Spleen (tissue), 13 donors: ENCODE measurements at places on chromosomes 16 and 17. TPM values are rescaled to one million over a fixed set of nuclear protein-coding genes. Genes with fewer than 3 reads are reported as not detected.

DNA sequence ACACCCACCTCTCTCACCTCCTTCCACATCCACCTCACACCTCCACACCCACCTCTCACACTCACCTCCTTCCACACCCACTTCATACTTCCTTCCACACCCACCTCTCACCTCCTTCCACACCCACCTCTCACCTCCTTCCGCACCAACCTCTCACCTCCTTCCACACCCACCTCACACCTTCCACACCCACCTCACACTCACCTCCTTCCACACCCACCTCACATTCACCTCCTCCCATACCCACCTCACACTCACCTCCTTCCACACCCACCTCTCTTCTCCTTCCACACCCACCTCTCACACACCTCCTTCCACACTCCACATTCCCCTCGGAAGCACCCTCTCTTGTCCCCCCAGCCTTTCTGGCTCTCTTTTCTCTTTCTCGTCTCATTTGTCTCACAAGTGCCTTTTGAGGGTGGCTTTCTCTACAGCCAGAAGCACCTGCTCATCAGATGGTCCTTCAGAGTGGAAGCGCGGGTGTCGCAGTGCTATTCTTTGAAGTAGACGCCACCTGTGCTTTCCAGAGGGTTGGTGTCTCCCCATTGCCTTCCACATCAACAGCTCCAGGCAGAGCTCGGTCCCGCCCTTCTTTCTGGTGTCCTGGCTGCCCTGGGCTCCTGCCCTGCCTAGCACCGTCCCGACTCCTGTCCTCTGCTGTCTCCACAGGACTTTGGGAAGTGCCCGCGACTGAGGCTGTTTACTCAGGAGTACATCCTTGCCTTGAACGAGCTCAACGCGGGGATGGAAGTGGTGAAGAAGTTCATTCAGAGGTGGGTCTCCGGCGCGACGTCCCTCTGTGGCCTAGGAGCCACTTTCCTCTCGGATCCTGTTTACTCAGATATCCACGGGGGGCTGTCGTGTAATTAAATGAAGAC is 109.4 kb upstream of the PLCG2 start:
- no peaks in the 10 kb centered on the region for H3K4me1 ChIP-seq
- peaks cover 48% of the 10 kb centered on the region for H3K36me3 ChIP-seq
- H3K4me3 ChIP-seq: no peak overlapping the region
- no peak for DNase-seq
- no peaks in the 10 kb centered on the region for H3K27me3 ChIP-seq

- H3K36me3 ChIP-seq: peaks cover 32% of the 10 kb centered on the region
- peaks cover 50% of the 10 kb centered on the region for H3K4me1 ChIP-seq
- no peaks in the 10 kb centered on the region for H3K27me3 ChIP-seq
Measured at GRCh38 chr17:1834380-1835149, 4.8 kb downstream of the RPA1 start.

GRCh38 chr17:79987187-79987934 is 48.3 kb downstream of the TBC1D16 start:
- DNase-seq: peak; percentile 36
- peak overlapping the region; percentile 69 for H3K27ac ChIP-seq
- H3K36me3 ChIP-seq: no peaks in the 10 kb centered on the region

DNA sequence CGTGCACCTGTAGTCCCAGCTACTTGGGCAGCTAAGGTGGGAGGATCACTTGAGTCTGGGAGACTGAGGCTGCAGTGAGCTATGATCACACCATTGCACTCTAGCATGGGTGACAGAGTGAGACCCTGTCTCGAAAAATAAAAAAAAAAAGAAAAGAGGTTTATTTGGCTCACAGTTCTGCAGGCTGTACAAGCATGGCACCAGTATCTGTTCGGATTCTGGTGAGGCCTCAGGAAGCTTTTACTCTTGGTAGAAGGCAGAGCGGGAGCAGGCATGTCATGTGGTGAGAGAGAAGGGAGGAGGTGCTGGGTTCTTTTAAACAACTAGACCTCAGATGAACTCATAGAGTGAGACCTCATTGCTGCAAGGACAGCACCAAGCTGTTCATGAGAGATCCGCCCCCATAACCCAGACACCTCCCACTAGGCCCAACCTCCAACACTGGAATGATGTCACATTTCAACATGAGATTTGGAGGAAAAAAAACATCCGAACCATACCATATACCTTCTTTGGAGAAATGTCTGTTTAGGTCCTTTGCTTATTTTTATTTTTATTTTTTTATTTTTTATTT is 10.3 kb upstream of the RMI2 start:
- H3K4me3 ChIP-seq: no peak overlapping the region
- no peaks in the 10 kb centered on the region for H3K36me3 ChIP-seq
- H3K27me3 ChIP-seq: no peaks in the 10 kb centered on the region

DNA sequence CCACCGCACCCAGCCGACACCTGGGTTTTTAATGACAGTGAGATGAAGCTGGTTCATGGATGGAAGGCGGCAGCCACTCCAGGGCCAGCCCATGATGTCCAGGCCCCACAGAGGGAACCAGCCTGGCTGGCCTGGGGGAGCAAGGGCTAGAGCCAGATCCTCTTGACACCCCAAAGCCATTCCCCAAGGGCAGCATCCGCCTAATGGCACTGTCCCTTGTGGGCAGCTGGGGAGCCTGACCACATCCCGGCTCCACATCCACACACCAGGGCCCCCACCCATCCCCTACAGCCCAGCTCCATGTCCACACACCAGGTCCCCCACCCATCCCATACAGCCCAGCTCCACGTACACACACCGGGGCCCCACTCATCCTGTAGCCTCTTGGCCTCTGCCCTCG is 53.3 kb upstream of the ACSF3 start:
- peaks cover 6% of the 10 kb centered on the region for H3K4me1 ChIP-seq
- DNase-seq: peak; percentile 50
- H3K4me3 ChIP-seq: no peak overlapping the region
- peaks cover 14% of the 10 kb centered on the region for H3K27me3 ChIP-seq

DNA sequence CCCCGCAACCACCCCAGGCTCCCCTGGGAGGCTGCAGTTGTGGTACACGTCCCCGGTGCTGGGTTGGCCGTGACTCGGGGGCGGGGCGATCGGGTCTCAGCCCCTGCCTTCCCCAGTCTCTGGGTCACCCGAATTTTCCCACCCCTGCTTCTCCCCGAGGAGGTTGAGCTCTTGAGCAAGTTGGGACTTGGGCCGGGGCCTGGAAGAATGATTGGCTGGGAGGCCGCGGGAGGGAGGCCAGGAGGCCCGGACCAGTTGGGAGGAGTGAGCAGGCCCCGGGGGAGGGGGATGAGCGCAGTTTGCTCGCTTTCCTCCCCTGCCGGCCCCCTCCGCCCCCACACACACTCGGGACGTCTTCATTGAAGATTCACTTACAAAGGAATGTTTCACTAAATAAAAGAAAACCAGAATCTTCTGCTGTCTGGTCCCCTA is 4.5 kb upstream of the HEXIM1 start:
- H3K27ac ChIP-seq: peak overlapping the region; percentile 90
- peak; percentile 91 for DNase-seq
- H3K36me3 ChIP-seq: peaks cover 11% of the 10 kb centered on the region
- H3K4me1 ChIP-seq: peaks cover 19% of the 10 kb centered on the region

DNA sequence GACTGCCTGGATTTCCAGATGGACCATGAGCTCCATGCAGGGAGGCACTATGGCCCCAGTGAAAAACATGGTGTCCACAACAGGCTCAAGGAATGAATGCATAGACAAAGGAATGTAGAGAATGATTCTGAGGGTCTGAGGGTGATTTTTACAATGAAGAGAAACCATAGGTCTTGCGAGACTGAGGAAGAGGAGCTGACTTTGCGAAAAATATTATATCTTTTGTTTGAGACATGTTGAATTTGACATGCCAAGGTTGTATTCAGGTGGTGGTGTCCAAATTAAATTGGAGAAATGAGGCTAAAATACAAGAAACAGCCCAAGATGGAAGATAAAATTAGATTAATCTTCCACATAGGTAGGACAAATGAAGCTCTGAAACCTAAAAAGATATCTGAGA is 12.7 kb downstream of the HSD17B2 start:
- no peak for DNase-seq
- H3K36me3 ChIP-seq: no peaks in the 10 kb centered on the region
- no peak overlapping the region for H3K27ac ChIP-seq
- H3K4me3 ChIP-seq: no peak overlapping the region

GRCh38 chr16:49651996-49652395 is 203.9 kb downstream of the ZNF423 start:
- no peaks in the 10 kb centered on the region for H3K27me3 ChIP-seq
- no peaks in the 10 kb centered on the region for H3K36me3 ChIP-seq
- no peak overlapping the region for H3K27ac ChIP-seq
- DNase-seq: peak; percentile 18
- no peak overlapping the region for H3K4me3 ChIP-seq

DNA sequence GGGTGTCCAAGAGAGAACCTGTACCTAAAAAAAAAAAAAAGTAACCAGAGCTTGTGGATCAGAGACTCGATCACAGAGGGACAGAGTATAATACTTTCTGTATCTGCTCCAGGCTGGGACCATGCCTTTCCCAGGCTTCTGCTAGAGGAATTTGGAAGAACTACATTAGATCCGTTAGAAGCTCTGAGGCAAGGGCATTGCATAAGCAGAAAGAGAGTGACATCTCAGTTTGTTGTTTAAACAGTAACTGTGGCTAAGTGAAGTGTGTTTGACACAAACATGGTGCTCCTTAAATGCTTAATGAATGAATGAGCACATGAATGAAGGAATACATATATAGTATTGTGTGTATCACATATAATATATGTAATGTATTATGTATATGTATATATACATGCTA is 131.2 kb downstream of the HS3ST3B1 start:
- H3K4me1 ChIP-seq: peaks cover 41% of the 10 kb centered on the region
- no peak overlapping the region for H3K4me3 ChIP-seq
- no peak for DNase-seq
- no peaks in the 10 kb centered on the region for H3K36me3 ChIP-seq
- no peak overlapping the region for H3K27ac ChIP-seq

GRCh38 chr16:81155769-81156168 is 59.6 kb upstream of the GCSH start:
- H3K4me3 ChIP-seq: no peak overlapping the region
- no peaks in the 10 kb centered on the region for H3K4me1 ChIP-seq
- no peaks in the 10 kb centered on the region for H3K36me3 ChIP-seq
- H3K27ac ChIP-seq: no peak overlapping the region
- no peak for DNase-seq
- no peaks in the 10 kb centered on the region for H3K27me3 ChIP-seq

DNA sequence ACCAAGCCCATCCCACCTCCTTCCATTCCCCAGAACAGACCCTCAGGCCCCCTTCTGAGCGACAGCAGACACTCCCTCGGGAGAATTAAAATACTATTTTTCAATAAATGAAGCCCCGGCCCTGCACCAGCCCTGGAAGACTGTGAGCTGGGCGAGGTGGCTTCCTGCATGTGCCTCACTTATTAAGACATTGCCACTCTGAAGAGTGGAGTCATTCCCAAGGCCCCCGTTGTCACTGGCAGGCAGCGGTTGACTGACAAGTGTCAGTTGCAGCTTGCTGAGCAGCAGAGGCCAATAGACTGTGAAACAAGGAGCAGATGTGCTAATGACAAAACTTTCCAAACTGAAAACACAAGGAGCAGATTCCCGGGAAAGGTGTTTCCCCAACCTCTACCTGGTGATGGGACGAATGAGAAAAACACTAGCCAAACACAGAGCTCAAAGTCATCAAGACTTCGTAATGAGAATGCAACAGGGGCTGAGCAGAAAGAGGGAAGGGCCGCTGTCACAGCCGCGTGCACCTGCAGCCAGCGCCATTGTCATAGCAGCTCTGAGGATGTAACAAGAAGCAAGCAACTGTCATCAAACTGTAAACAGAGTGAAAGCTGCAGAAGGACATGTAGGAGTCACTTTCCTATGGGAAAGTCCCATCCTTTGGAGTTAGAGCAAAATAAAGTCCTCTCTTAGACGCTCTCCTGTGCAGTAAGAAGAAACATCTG is 232.1 kb downstream of the C16orf78 start:
- no peaks in the 10 kb centered on the region for H3K36me3 ChIP-seq
- DNase-seq: peak; percentile 58
- no peaks in the 10 kb centered on the region for H3K27me3 ChIP-seq
- H3K4me3 ChIP-seq: no peak overlapping the region
- no peaks in the 10 kb centered on the region for H3K4me1 ChIP-seq

DNA sequence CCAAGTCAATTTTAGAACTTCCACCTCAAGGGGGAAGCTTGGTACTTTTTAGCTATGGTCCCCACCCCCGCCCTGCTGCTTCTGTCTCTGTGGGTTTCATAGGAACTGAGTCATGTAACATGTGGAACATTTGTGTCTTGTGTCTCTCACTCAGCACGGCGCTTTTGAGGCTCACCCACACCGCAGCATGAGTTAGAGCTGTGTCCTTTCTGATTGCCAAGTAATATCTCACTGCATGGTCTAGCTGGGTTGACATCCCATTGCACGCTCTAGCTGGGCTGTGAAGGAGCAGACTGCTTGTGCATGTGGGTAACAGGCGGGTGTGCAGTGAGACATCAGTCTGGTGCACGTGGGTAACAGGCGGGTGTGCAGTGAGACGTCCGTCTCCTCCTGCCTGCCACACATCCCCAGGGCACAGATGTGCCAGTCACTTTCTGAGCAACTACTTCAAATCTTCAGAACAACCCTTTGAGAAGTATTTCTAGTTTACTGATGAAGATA is 26.4 kb upstream of the SLC7A5 start:
- H3K27me3 ChIP-seq: peaks cover 30% of the 10 kb centered on the region
- no peak for DNase-seq
- H3K27ac ChIP-seq: peak overlapping the region; percentile 26
- peaks cover 4% of the 10 kb centered on the region for H3K4me1 ChIP-seq
- no peaks in the 10 kb centered on the region for H3K36me3 ChIP-seq

GRCh38 chr16:55698331-55698730 is 42.5 kb downstream of the SLC6A2 start:
- H3K27me3 ChIP-seq: no peaks in the 10 kb centered on the region
- no peaks in the 10 kb centered on the region for H3K36me3 ChIP-seq
- H3K27ac ChIP-seq: no peak overlapping the region
- no peaks in the 10 kb centered on the region for H3K4me1 ChIP-seq
- no peak overlapping the region for H3K4me3 ChIP-seq
- no peak for DNase-seq

- no peak for DNase-seq
- H3K4me3 ChIP-seq: no peak overlapping the region
- peaks cover 14% of the 10 kb centered on the region for H3K4me1 ChIP-seq
- H3K27ac ChIP-seq: no peak overlapping the region
Measured at GRCh38 chr16:4006397-4006999, 109.7 kb downstream of the ADCY9 start.

GRCh38 chr16:71927383-71927782 is 32.1 kb downstream of the IST1 start:
- H3K27me3 ChIP-seq: no peaks in the 10 kb centered on the region
- DNase-seq: no peak
- no peak overlapping the region for H3K4me3 ChIP-seq
- peak overlapping the region; percentile 65 for H3K27ac ChIP-seq
- H3K4me1 ChIP-seq: peaks cover 30% of the 10 kb centered on the region

The COPZ2 gene
- 8.6 TPM for total RNA-seq

The TBC1D3C gene
- total RNA-seq: not detected

The NPIPB9 gene
- total RNA-seq: 3.7 TPM

The CACNG3 gene
- not detected for total RNA-seq

The SHCBP1 gene
- 3.1 TPM for total RNA-seq

The KRT33A gene
- not detected for total RNA-seq

The KRT17 gene
- not detected for total RNA-seq

The TEKT5 gene
- total RNA-seq: not detected

The PRDM7 gene
- not detected for total RNA-seq

The IKZF3 gene
- total RNA-seq: 79.1 TPM

The ELOB gene
- 318 TPM for total RNA-seq

The CCL5 gene
- total RNA-seq: 86.3 TPM

The C17orf50 gene
- total RNA-seq: not detected

The EPX gene
- 3.1 TPM for total RNA-seq

The NPIPA3 gene
- total RNA-seq: 2.8 TPM

The PITPNM3 gene
- total RNA-seq: 150 TPM

The CRISPLD2 gene
- 65.1 TPM for total RNA-seq

The TMUB2 gene
- 47.9 TPM for total RNA-seq

The TMEM235 gene
- not detected for total RNA-seq

The FOXF1 gene
- 0.42 TPM for total RNA-seq
